ENCODE measurements at places on chromosomes 7 and 10. TPM values are rescaled to one million over a fixed set of nuclear protein-coding genes. Genes with fewer than 3 reads are reported as not detected.

Gene ZCCHC24
- 3.9 TPM for total RNA-seq

Gene DGKI
- not detected for total RNA-seq

- DNase-seq, result no peak
These were observed 111.0 kb downstream of the SVOPL start for GRCh38 chr7:138590154-138590553.

DNA sequence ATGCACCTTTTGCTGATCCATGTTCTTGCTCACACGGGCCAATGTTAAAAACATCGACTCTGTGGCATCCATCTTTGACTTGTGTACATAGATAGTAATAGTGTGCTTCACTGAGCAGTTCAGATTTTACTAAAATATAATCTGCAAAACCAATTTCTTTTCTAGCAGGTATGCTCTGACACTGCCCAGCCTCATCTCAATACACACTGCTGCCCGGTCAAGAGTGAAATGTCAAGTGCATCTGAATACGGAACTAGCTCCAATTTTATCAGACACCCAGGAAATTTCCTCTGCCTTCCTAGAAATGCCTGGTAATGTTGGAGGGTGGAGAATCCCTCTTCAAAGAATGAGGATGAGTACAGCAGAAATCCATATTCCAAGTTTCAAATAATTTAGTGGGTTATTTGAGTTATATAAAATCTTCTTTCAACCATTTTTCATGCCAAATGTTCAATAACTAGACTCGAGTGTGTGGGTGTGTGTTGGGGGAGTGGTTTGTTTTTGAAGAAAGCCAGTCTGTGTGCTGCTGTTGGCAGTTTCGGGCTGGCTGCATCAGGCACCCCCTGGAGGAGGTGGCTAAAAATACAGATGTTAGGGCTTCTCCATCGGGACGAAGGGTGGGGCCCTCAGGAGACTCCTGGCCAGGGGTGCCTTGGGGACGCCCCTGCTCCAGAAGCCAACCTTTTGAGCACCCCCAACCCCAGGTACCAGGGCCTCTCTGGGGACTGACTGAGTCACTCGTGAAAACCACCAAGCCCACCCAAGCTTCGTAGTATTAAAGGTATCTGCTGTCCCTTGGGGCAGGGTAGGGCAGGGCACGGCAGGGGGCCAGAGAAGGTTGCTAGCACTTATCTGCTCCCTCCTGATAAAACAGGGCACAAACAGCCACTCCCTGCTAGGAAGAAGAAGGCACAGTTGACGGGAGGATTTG lies 15.4 kb downstream of the CTBP2 start:
- DNase-seq, result no peak

- no peak for DNase-seq
These were observed 52.5 kb downstream of the CSGALNACT2 start for GRCh38 chr10:43190775-43191174.

- DNase-seq, result no peak
These were observed 97.3 kb upstream of the STK17A start for GRCh38 chr7:43485580-43485979.

Gene TAC1
- not detected for total RNA-seq

- no peak for DNase-seq
These were observed 79.3 kb upstream of the NPVF start for GRCh38 chr7:25307624-25308023.

DNA sequence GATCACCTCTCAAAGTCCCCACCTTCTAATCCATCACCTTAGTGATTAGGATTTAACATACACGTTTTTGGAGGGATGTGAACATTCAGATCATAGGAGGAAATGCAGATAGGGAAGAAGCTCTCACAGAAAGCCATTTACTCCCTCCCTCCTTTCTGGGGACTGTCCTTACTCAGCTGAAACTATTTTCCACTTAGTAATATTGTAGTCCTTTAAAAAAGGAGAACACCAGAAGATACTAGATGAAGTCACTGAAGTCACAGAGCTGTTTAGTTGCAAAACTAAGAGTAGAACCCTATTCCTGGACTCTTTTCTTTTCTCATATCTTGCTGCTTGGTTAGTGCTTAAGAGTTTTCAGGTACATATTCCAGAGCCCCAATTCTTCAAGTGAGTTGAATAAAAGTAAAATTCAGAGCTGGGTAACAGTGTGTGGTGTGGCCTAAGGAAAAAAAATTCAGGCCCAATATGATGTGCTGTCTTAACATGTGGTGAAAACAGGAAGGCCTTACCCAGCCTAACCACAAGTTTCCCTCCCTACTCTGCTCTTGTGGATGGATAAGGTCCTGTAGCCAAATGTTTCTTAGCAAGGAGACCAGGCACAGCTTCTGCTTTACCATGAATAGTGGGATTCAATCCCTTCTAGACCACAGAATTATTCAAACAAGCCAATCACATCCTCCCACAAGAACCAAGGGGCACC lies 135.7 kb downstream of the INHBA start:
- no peak for DNase-seq

- DNase-seq, result no peak
These were observed 142.2 kb upstream of the HABP2 start for GRCh38 chr10:113410618-113411017.

Gene GTF2IRD1
- 17.8 TPM for total RNA-seq

- DNase-seq, result no peak
These were observed 125.7 kb upstream of the TNS3 start for GRCh38 chr7:47707583-47707982.
